Nucleus accumbens (tissue), 56 donors: ENCODE measurements at places on chromosomes 5 and 9.

- DNase-seq, result no peak
Observed at GRCh38 chr9:14584571-14584970, 108.7 kb downstream of the ZDHHC21 start.

- no peak for DNase-seq
Observed at GRCh38 chr9:105978826-105979225, 284.5 kb downstream of the TMEM38B start.

DNA sequence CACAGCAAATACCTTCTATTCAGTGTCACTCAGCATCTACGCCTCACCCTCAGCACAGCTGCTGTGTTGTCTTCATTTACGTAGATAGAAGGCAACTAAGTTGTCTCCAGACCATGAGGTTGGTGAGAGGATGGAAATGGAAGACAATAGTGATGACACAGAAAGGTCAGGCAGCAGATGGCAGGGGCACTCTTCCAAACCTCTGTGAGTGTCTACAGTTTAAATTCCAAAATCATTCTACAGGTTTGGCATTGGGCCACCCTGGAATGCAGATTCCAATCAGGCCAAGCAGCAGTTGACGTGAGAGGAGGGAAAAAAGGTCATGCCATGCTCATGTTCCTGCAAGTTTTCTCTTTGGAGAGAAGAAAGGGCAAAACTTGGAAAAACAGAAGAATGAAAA is 68.7 kb upstream of the ADAMTSL1 start:
- no peak for DNase-seq

- DNase-seq, result no peak
Observed at GRCh38 chr5:106959387-106959786, 711.4 kb downstream of the EFNA5 start.

DNA sequence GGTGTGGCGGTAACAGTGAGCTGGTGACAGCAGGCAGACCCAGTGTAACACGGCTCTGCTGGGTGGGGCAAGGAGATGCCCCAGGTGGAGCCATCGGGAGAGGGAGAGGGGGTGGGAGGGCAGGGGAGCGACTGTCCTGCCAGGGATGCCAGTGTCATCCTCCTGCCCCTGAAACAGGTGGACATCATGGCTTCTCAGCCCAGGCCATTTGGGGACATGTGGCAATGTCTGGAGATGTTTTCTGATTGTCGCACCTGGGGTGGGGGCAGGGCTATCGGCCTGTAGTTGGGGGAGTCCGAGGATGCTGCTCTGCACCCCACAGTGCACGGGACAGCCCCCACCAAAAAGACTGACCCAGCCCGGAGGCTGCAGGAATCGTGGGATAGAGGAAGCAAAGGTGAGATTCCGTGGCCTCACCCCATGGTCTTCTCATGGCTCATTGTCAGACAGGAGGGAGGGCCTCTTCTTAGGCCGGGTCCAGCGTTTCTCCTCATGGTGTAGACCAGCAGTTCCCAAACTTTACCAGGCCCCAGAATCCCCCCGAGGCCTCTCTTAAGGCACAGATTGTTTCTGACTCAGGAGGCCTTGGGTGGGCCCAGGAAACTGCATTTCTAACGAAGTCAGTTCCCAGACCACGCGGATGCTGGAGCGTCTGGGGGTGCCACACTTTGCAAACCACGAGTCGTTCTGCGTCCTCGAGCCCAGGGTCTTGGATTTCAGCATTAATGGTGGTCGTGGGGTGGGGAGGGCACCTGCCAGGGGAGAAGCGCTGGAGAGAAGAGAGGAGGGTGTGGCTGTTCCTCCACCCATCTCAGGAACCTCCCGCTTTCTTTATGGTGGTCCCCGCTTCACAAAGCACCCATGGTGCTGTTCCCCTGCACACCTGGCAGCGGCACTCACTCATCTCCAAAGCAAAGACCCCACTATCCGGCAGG is 11.0 kb downstream of the COL5A1 start:
- DNase-seq, result no peak

GRCh38 chr5:41191249-41191648 is 22.1 kb downstream of the C6 start:
- DNase-seq, result no peak

DNA sequence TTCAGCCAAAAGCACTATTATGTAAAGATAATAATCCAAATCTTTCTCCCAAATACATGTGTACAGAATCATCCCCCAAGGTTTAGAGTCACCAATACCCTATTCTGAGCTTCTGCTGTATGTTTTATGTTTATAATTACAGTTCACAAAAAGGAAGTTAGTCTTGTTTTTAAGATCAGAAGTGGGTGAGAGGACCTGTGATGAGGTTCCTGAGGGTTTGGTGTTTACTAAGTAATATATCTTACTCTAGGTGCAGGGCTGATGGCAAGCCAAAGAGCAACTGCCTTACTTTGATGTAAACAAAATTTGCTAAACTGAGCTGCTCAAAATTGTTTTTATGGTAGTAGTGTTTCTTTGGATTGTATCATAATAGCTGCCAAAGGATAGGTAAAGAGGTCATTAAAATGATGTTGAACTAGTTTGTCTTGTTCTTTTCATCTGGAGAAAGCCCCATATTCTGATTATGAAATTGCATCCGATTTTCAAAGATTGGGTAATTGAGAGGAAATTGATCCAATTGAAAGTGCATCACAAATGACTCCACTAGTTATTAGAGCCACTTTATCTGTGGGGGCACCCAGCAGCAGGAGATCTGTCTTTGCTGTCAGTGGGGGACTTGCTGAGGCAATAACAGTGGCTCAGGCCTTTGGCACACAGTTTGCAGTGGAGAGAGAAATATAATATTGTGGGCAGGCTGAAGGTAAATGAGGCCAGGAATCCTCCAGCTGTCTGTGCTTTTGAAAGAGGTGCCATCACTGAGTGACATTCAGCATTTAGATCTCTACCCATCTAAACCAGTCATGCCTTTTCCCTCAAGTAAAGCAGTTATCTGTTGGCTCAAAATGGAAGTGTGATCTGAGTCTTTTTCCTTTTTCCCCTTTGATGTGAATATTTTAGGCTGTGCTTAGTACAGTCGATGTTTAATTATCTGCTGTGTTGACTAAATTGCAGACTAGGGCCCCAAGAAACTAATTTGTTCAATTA is 14.1 kb downstream of the TRIM32 start:
- DNase-seq, result no peak

DNA sequence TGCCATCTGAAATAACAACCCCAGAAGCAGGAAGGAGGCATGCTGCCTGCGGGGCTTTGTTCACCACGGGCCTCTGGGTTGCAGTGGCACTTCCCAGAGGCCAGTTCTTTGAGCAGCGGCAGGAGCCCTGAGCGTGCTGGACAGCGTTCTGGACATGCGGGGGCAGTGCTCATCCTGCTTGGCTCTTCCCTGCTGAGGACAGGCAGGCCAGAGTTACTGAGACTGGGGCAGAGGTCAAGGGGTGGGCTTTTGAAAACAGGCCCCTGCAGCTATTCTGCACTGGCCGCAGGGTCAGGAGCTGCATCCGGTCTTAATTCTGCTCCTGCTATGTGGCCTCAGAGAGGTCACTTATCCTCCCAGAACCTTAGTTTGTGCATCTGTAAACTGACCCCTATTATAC is 258.6 kb downstream of the FSTL4 start:
- DNase-seq, result no peak

DNA sequence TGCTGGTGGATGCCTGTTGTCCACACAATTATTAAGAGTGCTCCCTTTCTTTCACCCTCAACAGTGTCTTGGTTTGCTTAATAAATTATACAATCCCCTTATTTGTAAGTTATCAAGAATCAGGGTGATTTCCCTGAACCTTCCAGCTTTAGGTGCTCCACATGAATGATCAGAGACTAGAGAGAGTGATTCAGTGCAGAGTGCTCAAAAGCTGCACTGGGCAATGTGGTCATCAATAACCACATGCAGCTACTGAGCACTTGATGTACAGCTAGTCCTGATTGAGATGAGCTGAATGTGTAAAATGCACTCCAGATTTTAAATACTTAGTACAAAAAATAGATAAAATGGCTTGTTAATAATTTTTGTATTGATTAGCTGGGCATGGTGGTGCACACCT is 76.8 kb upstream of the TRIO start:
- no peak for DNase-seq

DNA sequence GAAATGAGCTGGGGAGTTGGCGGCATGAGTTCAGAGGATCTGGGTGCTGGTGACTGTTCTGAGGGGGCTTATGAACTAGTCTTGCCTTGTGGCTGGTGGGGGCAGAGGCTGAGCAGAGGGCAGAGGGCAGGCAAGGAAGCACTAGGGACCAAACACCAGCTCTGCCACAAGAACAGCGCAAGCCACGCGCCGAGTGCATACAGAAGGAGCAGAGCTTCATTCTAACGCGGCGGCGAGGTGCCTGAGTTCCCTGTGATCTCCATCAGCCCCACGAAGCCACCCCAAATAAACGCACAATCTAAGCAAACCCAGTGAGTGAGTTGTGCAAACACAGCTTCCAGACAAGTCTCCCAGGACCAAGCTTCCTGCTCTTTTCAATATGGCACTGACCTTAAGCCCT is 110.6 kb upstream of the ALDH1B1 start:
- DNase-seq, result no peak

DNA sequence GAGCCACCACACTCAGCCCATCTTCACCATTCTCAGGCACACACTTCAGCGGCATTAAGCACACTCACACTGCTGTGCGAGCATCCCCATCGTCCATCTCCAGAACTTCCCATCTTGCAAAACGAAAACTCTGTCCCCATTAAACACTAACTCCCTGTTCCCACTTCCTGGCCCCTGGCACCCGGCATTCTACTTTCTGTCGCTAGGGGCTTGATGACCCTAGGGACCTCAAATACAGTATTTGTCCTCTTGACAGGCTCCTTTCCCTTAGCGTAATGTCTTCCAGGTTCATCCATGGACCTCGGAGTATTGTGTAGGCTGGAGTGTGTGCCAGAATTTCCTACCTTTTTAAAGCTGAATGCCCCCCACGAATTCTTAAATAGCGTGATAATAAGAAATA is 14.7 kb upstream of the UBAC1 start:
- no peak for DNase-seq

- DNase-seq, result no peak
Observed at GRCh38 chr5:157842787-157843186, 16.2 kb downstream of the CLINT1 start.

DNA sequence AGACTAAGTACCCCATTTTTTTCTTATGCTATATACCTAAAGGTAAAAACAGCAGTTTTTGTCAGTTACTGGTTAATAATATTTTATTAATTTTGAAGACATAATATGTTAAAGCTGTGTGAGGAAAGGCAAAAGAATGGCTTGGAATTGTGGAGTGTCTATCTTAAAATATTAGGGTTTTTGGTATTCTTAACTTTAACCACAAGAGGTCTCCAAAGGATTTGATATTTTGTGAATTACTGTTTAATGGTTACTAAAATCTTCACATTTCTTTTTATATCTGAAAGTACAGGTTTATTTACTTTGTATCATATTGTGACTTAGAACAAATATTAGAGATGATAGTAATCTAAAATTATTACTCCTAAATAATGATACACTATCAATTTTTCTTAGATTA is 32.0 kb upstream of the DHFR start:
- no peak for DNase-seq

- no peak for DNase-seq
Observed at GRCh38 chr5:115949096-115949495, 13.2 kb upstream of the LVRN start.

DNA sequence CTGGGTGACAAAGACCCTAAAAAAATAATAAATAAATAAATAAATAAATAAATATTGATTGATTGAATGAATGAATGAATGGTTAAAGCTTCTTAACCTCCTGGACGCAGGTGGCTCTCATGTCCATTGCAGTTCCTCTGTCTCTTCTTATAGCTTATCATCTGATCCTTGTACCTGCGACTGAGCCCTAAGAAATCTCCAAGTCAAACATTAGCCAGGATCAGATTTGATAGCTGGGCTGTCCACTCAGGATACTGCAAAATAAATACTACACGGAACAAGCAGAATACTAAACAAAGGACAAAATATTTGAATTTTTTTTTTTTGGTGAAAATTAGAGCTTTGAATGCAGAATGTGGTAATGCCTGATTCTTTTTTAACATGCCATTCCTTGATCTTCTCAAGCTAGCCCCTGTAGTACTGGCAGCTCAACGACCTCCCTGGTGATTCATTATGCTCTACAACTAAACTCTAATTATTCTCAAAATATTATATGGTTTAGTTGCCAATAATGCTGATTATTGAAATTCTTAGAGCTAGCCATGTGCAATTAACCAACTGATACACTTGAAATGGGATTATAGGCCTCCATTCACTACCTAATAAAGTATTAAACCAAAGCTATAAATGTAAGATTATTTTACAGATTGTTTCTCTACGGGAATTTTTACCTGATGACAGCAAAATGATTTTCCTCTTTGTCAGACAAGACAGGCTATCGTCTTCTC is 9.9 kb upstream of the TMEM245 start:
- DNase-seq, result no peak

DNA sequence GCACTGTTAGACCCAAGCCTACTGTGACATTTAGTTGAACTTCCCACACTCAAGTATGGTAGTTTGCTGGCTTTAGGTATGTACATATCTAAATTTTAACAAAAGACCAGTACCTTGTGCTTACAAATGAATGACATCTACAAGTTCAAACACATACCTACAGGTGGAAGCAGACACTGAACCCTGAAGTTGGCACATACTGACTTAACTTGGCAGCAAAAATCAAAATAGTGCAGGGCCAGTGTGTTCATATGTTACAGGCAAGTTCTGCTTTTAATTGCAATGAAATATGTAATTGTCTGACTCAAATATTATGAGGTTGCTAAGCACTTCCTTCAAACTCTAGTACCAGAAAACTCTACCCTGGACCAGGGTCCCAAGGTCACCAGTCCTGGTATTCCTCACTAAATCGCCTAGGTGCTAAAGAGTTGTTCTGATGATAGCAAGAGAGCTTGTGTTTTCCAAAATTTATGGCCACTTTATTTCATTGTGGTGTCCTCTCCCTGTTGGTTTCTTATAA is 77.4 kb downstream of the MEGF10 start:
- no peak for DNase-seq

- DNase-seq, result no peak
Observed at GRCh38 chr9:112784020-112784785, 33.6 kb downstream of the SNX30 start.

DNA sequence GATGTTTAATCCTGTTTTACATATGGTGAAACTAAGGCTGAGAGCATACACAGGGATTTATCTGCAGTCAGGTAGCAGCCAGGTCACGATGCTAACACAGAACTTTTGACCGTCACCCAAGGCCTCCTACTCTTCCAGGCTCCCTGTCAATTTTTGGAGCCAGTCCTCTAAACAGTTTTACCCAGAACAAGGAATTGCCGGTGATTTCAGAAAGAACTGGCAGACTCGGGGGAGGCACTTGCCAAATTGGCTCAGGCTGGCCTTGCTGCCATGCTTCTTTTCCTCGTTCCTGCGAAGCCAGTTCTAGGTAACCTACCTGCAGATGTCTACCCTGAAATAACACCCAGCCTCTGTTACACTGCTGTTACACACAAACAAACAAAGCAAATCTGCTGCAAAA is 21.2 kb downstream of the GRIA1 start:
- no peak for DNase-seq

GRCh38 chr5:1122511-1123294 is 10.8 kb upstream of the SLC12A7 start:
- no peak for DNase-seq
